ENCODE measurements at places on chromosomes 6 and 20. TPM values are rescaled to one million over a fixed set of nuclear protein-coding genes. Genes with fewer than 3 reads are reported as not detected.

VGLL2 gene
- not detected for total RNA-seq

CYB5R4 gene
- total RNA-seq, result 21.3 TPM

RWDD2A gene
- total RNA-seq, result 1.6 TPM

ADGRF5 gene
- not detected for total RNA-seq

GMPR gene
- 5.6 TPM for total RNA-seq

DPPA5 gene
- not detected for total RNA-seq

LY6G6D gene
- not detected for total RNA-seq

LKAAEAR1 gene
- 2.4 TPM for total RNA-seq

FAM217A gene
- total RNA-seq, result not detected

SYCP2L gene
- total RNA-seq, result 1.9 TPM

SH3BGRL2 gene
- 0.32 TPM for total RNA-seq

ARMC12 gene
- total RNA-seq, result 0.55 TPM

CRISP1 gene
- not detected for total RNA-seq

ADGB gene
- not detected for total RNA-seq

IMPG1 gene
- not detected for total RNA-seq
